ENCODE measurements at places on chromosomes 16 and 17.

DNA sequence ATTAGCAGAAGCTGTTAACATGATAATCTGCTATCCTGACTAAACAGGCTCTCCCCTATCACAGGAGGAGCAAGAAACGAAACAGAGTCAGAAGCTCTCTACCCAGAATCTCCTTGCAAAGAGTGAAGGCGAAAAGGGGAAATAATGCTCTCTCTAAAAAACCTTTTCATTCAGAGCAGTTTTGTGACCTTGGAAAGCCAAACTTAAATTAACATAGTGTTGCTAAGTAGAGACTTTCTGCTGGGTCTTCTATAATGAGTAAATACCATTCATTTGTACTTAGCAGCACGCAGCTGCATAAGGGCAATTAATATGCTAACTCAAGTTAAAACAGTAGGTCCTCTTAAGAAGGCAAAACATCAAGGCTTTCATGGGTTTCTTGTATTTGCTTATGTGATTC, 101.7 kb upstream of the GPR139 start:
- no peak for DNase-seq

GRCh38 chr16:88552815-88553214, 17.4 kb upstream of the ZC3H18 start:
- DNase-seq = no peak

GRCh38 chr16:77596261-77596660, 126.1 kb upstream of the NUDT7 start:
- DNase-seq = no peak

GRCh38 chr17:36858119-36859002, 78.9 kb upstream of the LHX1 start:
- no peak for DNase-seq

GRCh38 chr16:51523400-51523799, 372.3 kb upstream of the SALL1 start:
- no peak for DNase-seq

DNA sequence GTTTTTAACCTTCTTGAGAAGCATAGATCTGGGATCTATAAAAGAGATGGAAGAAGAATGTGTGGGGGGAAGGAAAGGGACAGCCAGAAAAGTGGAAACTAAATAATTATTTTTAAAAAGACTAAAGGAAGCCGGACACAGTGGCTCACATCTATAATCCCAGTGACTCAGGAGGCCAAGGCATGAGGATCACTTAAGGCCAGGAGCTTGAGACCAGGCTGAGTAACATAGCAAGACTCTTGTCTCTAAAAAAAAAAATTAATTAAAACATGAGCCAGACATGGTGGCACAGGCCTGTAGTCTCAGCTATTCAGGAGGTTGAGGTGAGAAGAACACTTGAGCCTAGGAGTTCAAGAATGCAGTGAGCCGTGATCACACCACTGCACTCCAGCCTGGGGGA, 335.1 kb downstream of the GRIN2A start:
- no peak for DNase-seq

DNA sequence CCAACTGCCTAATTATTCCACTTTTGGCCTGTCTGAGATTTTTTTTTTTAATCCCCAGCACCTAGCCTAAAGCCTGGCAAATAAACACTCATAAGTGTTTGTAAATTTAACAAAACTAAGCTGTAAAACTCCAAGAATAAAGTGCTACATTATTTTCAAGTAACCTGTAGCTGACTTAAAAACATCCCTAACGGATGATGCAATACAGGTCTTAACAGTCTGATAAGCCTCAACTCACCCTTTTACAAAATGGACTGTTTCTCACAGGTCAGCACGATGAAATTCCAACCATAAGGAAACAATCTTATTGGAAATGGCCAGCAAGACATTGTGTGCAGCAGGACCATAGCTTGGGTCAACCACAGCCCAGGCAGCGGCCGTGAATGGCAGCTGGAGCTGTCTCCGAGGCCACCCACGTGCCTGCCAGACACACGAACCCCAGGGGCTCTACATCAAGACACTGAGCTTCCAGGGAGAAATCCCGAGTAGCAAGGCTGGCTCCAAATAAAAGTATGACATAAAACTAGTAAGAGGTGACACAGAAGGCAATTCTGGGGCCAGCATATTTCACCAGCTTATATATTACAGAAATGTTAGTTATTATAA, 58.9 kb downstream of the NDEL1 start:
- DNase-seq = no peak
